EL (cell line): ENCODE measurements at places on chromosomes 11 and 22.

- DNase-seq = no peak
Observed at GRCh38 chr22:35863432-35863831, 145.8 kb downstream of the APOL5 start.

DNA sequence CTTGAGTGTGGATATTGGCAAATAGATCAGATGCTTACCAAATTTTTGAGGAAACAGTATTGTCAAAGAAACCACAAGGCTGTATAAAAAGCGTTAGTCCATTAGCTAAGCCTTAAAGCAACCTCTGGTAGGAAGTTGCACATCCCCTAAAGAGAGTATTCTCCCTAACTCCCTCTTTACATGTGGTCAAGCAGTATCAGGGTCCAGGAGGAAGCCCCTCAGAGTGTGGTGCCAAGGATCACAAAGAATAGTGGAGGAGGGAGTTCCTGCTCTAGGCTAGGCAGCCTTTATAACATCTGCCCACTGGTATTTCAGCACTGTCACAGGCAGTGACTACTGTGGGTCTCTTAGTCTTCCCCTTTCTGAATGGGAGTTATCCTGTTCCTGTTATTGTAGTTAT, 18.8 kb upstream of the AMPD3 start:
- DNase-seq = no peak

DNA sequence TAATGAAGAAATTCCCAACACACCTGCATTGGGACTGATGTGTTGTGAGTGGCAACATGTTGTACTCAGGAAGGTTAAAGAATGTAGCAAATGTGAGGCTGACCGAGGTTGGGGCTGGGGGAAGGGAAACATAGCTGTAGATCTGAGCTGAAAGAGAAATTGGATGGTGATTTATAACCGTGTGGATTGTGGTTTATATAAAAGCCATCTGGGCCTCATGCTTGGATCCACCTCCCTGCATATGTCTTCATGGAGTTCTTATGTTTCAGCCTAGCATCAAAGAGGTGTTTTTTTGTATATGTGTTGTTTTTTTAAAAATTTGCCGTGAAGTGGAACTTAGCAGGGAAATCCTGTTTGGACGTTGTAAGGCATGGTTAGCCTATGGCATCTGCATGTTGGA, 141.3 kb downstream of the NAV2 start:
- DNase-seq = no peak

GRCh38 chr11:96279018-96279895, 63.7 kb downstream of the MAML2 start:
- DNase-seq = peak; percentile 57

GRCh38 chr11:358129-358800, 11.0 kb upstream of the B4GALNT4 start:
- DNase-seq = no peak

- no peak for DNase-seq
Observed at GRCh38 chr11:71251761-71252268, 562 bp downstream of the SHANK2 start.

DNA sequence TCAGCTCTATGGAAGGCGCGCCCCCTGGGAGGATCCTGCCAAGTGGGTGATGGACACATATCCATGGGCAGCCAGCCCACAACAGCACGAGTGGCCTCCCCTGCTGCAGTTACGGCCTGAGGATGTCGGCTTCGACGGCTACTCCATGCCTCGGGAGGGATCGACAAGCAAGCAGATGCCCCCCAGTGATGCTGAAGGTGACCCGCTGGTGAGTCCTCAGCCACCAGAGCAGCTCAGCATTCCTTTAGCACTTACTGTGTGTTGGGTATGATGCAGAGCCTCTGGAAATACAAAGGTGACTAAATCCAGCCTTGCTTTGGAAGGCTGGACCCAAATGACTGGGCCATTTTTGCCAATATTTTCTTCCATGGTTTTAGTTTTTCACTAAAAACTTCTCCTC, 45.7 kb downstream of the DBX1 start:
- peak; percentile 55 for DNase-seq

DNA sequence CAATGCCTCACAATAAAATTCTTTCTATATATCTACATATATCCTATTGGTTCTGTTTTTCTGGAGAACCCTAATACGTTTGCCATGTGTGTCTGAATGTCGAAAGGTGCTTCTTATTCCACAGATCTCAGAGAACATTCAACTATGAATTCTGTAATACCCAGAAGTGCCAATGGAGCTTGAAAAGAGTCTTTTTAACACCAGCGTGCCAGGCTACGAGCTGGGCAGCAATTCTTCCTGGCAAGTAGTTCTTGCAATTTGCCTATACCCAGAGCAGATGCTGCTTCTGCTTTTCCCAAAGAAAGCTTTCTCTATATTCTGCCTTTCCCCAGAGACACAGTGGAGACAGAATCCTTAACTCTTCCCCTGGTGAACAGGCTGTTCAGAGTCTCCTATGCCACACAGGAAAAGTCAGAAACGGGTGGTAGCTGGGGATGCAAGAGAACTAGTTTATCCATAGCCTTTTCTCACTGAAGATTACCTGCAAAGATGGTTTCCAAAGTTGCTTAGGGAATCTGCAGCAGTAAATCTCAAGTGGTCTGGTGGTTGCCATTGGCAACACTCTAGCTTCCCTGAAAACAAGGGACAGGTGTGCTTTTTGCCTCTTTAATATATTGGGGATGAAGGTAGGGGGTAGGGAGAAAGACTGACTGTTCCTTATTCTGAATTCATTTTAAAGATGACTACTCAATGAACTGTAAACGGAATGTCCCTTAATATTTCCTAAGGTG, 16.8 kb upstream of the PAFAH1B2 start:
- no peak for DNase-seq

DNA sequence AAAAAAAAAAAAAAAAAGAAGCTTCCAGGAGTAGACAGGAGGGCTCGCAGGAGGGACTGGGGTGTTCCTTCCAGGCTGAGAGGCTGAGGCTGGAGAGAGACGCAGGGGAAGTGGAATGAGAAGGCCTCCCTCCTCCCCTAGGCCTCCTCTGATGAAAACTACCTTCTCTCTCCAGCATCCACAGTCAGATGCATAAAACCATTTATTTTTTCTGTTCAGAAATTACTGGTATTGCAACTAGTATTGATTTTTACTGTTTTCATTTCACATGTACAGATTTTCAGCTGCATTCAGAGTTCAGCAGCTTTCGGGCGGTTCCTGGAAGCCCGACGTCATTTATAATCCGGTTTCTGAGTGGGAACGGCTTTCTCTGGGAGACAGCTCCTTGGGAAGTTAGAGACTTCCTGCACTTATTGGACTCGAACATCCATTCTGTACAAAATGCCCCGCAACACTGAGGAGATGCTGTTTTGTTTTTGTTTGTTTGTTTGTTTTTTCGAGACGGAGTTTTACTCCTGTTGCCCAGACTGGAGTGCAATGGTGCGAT, 6.9 kb upstream of the NFAM1 start:
- DNase-seq = no peak

GRCh38 chr11:63779039-63779438, 10.5 kb upstream of the ZFTA start:
- DNase-seq = no peak

DNA sequence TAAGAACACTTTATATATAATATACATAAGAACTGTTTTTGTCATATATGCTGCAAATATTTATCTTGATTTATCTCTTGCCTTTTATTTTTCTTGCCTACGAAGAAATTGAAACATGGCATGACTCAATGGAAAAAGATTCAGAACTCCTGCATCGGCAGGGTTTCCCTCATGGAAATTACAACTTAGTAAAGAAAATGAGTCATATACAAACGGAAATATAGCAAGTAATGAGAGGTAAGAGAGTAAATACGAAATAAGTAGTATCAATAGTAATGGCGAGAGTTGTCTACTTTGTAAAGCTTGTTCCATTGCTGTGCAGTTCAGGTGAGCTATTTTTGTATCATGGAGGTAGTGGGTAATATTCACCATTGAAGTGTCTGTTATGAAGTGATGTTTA, 350.4 kb downstream of the DDX10 start:
- peak; percentile 84 for DNase-seq

GRCh38 chr22:48753752-48754517, 1073.7 kb downstream of the BRD1 start:
- DNase-seq = no peak

GRCh38 chr22:40211476-40212054, 33.8 kb downstream of the TNRC6B start:
- DNase-seq = no peak
